ENCODE measurements at places on chromosomes 1 and 21.
A peak's percentile ranks its signal among the peaks of the same experiment; 100 is the strongest.

DNA sequence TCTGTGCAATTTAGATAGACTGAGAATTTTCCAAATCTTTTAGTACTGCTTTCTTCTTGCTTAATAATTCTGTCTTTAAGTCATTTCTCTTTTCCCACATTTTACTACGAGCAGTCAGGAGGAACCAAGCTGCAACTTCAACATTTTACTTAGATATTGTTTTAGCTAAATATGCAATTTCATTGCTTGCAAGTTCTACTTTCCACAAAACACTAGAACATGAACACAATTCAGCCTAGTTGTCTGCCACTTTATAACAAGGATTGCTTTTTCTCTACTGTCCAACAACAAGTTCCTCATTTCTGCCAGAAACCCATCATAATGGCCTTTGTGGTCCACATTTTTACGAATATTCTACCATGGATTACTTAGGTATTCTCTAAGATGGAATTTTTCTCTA lies 36.6 kb downstream of the SORT1 start:
- no peak for DNase-seq

- DNase-seq = no peak
Measured at GRCh38 chr1:180280617-180281016, 50.6 kb downstream of the LHX4 start.

DNA sequence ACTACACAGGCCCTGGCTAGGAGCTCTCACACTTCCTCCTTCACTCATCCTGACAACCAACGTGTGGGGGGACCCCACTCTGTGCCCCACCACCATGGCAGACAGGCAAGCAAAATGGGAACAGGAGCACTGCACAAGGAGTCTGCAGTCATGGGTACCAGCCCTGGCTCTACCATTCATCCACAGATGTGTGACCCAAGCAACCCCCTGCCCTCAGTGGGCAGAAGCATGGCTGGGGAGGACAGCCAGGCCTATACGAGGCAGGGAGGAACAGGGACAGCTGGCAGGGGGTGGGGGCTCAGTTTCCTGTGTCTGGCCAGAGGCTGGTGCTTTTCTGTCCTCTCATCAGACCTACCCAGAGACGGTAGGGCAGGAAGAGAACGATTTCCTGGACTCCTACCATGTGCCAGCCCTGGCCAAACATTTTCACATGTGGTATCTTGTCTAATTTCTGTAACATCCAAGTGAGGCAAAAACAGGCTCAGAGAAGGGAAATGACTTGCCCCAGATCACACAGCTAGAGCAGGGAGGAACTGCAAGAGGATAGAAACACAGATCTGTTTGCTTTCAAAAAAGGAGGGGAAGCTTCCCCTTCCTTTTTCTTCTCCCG lies 178.0 kb downstream of the HIVEP3 start:
- DNase-seq = no peak

- DNase-seq = no peak
Measured at GRCh38 chr1:174497478-174497877, 49.7 kb downstream of the GPR52 start.

DNA sequence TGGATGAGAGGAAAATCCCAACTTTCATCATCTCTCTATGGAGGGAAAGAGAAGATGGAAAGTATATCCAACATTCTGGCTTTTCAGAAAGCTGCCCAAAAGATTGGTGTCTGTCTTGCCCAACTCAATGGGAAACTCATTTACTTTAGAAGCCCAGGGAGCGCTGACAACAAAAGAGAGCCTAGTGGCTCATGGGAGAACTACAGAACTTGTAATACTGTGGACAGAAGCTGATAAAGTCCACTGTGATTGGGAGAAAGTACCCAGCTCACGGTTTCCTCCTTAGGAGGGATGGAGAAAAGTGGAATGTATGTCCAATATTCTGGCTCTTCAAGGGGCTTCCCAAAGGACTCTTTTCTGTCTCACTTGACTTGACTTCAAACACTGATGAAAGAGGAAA lies 66.0 kb downstream of the RGS21 start:
- no peak for DNase-seq

GRCh38 chr1:87402241-87403002 lies 73.7 kb downstream of the LMO4 start:
- DNase-seq = no peak

DNA sequence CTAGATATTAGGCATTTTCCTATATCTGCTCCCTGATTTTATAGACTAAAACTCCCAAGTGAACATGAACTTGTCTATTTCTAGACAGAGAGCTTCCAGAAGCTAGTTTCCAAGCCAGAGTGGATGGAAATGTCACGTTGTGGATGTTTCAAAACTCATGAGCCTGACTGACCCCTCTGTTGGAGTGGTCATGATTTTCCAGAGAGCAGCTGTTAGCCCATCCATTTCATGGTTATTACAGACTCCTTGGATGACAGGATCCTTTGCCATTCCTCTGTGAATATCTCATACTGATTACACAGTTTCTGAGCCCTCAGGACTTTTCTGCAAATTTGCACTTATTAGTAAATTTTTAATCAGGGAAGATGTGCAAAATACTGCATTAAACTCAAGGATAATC lies 76.8 kb upstream of the ATF3 start:
- no peak for DNase-seq

DNA sequence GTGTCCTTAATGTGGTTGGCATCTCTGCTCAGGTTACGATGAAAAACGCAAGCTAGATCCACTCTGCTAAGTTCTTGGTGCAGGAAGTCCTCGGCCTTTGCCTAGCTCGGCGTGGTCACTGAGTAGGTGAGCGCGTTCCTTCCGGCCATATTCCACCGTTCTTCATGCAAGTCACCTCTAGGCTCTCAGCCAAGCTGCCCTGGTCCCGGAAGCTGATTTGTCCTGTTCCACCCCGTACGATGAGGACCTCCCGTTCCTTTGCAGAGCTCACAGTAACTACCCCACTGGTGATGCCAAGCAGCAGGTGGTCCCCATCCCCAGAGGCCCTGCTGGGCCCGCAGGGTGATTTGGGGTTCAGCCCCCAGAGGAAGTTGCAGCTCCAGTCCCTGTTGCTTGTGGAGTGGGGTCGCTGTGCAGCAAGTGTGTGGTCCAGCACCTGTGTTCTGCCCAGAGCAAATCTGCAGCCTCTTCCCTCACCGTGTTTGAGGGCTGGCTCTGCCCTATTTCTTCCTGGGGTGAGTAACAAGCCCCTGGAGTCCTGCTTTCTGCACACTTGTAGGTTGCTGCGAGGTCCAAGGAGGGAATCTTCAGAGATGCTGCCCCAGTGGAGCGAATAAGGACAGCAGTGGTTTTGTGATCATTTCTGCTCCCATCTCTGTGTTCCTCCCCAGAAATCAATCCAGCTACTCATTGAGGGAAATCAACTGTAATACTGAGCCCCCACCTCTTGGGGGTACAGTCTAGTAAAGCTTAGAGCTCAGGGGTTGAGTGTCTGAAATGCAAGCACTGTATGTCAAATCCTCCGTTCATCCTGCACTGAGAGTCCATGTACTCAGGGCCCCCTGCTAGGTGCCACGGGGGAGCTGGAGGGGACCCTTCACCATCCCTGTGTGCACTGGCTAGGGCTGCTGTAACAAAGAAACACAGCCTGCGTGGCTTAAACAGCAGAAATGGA lies 2.3 kb downstream of the UMODL1 start:
- DNase-seq = no peak

- no peak for DNase-seq
Measured at GRCh38 chr21:31234936-31235335, 109.1 kb downstream of the TIAM1 start.

GRCh38 chr1:160522622-160523345 lies at the start of gene SLAMF6:
TSS of gene SLAMF6 (minus strand) at chr1:160523255. CDS start at chr1:160523192, 63 bp downstream.
- DNase-seq = no peak

- peak; percentile 22 for DNase-seq
Measured at GRCh38 chr1:162397943-162398560, 13.9 kb downstream of the SH2D1B start.

- peak; percentile 3 for DNase-seq
Measured at GRCh38 chr1:52253421-52253820, 111.5 kb downstream of the ZFYVE9 start.

- DNase-seq = no peak
Measured at GRCh38 chr1:183349201-183349711, 68.9 kb downstream of the NMNAT2 start.

GRCh38 chr1:100075773-100076172 lies 57.0 kb downstream of the SASS6 start:
- DNase-seq = no peak

GRCh38 chr1:234604495-234605398 lies 5.2 kb downstream of the IRF2BP2 start:
- DNase-seq = no peak

DNA sequence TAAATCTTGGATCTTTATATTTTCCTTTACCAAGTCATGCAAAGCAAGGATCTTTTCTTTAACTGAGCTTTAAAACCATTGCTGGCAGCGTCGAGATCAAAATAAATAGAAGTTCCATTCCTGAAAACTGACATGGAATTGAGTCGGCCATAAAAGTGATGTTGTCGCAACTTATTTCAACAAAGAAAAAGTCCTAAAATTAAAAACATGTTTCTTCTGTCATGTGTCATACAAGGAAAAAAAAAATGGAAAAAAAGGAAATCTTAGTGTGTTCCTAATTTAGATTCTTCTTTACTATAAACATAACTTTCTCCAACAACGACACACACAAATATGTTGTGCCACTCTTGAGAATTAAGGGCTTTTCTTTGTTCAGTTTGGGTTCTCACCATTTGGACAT lies 34.9 kb downstream of the GREM2 start:
- DNase-seq = no peak

GRCh38 chr1:236072001-236072400 lies 7.1 kb upstream of the NID1 start:
- DNase-seq = no peak

- DNase-seq = no peak
Measured at GRCh38 chr1:160789702-160790611, 6.0 kb upstream of the LY9 start.

DNA sequence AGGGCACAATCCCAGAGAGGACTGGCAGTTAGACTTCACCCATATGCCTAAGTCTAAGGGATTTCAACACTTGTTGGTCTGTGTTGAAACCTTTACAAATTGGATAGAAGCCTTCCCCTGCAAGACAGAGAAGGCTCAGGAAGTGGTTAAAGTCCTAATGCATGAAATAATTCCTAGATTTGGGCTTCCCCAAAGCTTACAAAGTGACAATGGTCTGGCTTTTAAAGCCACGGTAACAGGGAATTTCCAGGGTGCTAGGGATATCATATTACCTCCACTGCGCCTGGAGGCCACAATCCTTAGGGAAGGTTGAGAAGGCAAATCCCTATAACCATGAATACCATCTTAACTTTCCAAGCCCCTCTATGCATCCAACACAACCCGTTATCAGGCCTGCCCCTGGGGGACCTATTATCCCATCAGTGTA lies 3.3 kb upstream of the FMO4 start:
- no peak for DNase-seq

GRCh38 chr1:100912019-100912418 lies 16.1 kb downstream of the SLC30A7 start:
- no peak for DNase-seq

DNA sequence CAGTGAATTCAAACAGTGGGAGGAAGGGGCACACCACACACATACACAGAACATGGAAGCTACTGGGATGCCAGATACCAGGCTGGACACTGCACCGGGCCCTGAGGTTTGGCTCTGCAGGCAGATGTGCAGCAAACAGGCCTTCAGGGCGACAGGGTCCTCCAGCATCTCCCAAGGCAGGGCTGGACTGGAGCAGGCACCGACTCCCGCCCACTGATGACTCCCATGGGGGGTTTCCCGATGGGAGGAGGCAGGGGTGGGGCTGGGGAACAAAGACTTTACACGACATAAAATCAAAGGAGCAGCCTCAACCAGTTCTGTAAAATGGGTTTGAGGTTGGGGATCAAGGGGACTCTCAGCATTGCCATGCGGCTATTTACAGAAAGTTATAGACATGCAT lies 118.1 kb downstream of the SYT2 start:
- no peak for DNase-seq

GRCh38 chr1:31239653-31240241 lies at the start of gene NKAIN1:
TSS of gene NKAIN1 (minus strand) at chr1:31239887. CDS start at chr1:31239547, 340 bp downstream.
- no peak for DNase-seq

GRCh38 chr1:93675931-93676330 lies 5.7 kb downstream of the BCAR3 start:
- no peak for DNase-seq

- peak; percentile 19 for DNase-seq
Measured at GRCh38 chr1:4397196-4397595, 257.2 kb upstream of the AJAP1 start.

- no peak for DNase-seq
Measured at GRCh38 chr1:150150133-150151021, 661 bp downstream of the PLEKHO1 start.

DNA sequence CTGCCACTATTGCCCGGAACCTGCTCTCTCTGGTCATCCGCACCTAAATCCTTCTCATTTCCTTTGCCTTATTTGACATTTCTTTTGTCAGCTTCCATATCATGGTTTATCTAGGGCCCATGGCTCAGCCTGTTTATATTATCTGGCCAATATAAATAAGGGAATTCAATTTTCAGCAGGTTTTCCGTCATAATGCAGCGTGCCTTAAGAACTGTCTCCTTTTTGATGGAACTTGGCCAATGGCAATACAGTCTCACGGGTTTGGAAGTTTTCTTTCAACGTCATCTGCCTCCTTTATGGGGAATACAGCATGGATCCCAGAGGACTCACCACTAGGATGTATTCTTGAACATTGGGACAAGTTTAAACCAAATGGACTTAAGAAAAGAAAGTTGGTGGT lies 77.8 kb upstream of the KIAA0040 start:
- no peak for DNase-seq

DNA sequence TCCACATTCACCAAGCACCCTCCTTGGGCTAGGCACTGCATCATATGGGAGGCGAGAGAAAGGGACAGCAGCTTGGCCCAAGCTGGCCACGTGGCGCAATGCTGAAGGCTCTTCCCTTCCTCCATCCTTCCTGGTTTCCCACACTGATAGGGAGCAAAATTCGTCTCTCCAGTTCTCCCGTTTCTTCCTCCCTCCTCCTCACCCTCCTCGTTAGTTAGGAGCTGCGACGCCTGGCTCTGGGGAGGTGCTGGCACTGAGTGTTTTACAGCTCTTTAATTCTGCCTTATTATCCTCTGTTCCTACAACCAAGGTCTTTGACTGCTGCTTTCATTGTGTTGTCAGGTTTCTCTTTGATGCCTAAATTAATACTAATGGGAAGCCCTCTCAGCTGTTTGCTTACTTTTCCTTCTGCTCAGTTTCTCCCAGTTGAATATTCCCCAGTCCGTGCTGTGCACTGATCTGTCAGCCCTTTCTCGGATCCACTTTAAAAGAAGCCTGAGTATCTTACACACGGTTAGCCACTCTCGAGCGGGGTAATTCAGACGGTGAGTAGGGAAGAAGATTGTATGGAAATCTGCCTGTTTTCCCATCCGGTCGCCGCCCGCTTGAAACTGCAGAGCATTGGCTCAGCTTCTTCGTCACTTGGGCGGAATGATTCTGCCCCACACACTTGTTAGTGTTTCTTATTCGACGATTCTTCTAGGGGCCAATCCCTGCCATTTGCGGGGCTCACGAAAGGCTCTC lies 56.2 kb upstream of the SMYD2 start:
- DNase-seq = no peak

GRCh38 chr1:61000327-61000726 lies 82.0 kb upstream of the NFIA start:
- DNase-seq = no peak
